ENCODE measurements at places on chromosomes 2 and 18.

GRCh38 chr2:152623076-152623740 lies 94.1 kb downstream of the PRPF40A start:
- no peak for DNase-seq

DNA sequence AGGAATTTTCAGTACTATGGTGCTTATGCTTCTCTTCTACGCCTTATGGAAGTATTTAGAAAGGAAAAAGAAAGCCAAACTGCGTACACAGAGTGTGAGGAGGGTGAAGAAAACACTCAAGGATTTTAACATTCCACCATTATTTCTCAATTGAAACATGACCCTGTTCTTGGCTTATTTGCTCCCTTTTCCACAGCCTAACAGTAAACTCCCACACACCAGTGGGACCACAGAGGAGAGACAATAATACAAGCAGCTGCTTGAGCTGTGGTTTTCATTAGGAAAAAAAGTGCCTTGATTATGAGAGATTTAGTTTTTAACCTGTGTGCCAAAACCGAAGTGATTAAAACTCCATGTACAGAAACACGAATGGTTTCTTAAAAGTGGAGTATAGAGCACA lies 134.3 kb downstream of the MEP1B start:
- DNase-seq, result no peak

- no peak for DNase-seq
Measured at GRCh38 chr18:13641551-13642439, 84.6 kb downstream of the FAM210A start.

- DNase-seq, result no peak
Measured at GRCh38 chr2:941871-942270, 8.8 kb upstream of the SNTG2 start.

DNA sequence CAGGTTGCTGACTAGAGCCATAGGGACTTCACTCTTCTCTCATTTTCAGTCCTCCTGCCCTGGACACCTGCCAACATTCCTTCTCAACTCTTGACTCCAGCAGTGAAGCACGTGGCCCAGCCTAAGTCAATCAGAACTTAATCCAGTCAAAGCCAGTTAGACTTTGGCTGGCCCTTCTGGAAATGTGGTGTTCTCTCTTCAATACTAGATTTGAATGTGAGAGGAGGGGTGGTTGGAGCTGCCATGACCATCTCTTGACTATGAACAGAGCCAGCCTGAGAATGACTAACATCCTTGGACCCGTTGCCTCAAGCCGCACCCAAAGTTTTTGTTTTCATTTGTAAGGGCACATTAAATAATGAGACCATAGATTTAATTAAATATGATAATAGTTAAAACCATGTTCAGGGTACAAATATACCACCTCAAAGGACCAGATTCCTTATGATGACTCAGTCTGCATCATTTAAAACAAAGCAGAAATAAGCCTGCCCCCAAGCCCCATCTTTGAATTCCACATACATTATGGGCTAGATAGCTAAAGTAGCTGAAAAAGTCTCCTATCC lies 49.7 kb upstream of the RASGRP3 start:
- no peak for DNase-seq

DNA sequence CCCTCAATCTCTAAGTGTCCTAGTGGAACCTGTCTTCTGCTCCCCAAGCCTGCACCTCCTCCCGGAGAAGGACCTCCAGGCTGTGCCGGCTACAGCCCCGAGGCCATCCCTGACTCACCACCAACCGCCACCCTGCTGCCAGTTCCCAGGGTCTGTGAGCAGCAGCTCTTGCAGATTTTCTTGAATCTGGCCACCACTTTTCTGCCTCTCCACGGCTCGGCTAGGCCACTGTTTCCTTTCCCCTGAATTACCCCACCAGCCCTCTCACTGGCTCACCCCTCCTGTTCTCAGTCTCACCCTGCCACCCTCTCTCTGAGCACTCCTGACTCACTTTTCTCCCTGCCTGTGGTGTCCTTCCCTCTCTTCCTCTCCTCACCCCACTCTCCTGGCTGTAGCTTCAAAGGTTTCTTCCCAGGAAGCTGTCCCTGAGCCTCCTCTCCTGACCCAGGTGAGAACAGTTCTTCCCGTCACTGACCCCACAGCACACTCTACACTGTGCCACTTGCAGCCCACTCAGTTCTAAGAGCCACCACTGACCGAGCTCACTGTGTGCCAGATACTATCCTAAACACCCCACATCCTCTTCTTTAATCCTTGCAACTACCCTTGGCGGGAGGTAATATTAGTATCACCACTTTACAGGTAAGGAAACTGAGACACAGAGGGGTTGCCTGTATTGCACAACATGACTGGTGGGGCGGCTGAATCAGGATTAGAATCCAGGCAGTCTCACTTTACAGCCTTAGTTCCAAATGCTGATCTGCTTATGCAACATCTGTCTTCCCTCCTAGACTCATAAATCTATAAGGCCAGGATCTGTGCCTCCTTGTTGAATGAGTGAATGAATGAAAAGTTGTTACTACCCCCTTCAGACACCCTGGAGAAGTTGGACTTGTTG lies 111.6 kb downstream of the SMAD7 start:
- no peak for DNase-seq

All from HEK293T (cell line).